Hematopoietic multipotent progenitor cell treated with erythropoietin and hydrocortisone succinate and interleukin-3 and kit ligand, for 6 days (in vitro differentiated cells): ENCODE measurements at places on chromosomes 2 and 18.

DNA sequence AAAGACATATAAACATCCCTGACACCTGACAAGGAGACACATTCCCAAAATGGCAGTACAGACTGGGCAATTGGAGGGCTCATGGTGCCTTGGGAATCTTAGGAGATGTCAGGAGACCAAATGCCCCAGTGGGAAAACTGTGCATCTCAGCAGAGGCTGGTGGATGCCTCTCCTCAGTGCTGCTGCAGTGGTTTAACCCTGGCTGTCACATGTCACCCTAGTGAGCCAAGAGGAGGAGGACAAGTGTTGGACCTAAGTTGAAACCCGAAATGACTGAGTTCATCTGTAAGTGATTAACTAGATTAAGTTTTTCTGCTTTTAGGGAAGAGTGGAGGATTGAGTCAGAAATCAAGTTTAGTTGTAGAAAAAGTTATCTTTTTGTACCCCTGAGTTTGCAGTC is 5.2 kb upstream of the NAGK start:
- no peak for DNase-seq

DNA sequence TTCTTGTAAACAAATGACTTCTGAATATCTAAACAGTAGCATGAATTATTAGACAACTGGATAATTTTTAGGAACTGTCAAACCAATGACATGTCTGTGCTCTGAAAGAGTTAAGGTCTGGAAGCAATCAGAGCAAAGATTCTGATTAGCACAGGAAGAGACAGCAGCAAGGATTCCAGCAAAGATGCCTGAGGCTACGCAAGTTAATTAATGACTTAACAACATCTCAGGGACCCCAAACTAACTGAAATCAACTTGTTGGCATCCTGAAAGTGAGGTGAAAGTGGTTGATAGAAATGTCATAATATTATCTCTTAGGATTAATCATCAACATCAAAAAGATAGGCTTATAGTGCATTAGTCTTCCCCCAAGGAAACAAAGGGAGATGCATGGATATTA is 123.3 kb upstream of the TMEM200C start:
- DNase-seq = no peak

DNA sequence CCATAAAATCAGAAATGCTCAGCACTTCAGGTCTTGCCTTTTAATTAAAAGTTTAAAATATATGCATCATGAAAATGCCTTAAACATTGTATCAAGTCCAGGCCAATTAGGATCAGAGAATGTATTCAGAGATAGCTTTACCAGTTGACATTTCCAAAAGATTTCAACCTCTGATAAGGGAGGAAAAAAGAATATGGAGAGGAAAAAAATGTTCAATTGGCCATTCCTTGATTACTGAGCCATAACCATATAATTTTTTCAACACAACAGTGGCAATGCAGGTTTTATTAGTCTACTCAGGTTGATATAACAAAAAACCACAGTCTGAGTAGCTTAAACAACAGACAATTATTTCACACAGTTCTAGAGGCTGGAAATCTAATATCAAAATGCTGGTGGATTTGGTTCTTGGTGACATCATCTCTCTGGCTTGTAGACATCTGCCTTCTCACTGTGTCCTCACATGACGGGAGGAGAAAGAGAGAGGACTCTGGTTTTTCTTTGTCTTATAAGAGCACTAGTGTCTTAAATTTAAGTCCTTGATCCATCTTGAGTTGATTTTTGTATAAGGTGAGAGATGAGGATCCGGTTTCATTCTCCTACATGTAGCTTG is 111.9 kb downstream of the IRS1 start:
- no peak for DNase-seq

DNA sequence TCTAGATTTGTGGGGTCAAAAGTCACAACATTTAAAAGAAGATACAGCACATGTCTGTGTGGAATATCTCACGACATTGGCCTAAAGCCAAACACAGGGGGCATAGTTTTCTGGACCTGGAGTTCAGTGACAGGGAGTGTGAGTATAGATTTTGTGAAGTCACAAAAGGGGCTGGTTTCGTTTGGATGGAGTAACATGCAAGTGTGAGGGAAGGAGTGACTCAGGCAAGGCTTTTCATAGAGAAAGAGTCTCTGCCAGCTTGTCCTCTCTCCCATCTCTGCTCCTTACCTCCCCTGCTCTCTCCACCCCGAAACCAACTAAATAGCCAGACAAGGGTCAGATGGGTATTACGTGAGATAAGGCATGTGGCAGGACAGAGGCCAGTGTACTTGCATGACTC is 3.7 kb upstream of the EPAS1 start:
- DNase-seq = no peak

DNA sequence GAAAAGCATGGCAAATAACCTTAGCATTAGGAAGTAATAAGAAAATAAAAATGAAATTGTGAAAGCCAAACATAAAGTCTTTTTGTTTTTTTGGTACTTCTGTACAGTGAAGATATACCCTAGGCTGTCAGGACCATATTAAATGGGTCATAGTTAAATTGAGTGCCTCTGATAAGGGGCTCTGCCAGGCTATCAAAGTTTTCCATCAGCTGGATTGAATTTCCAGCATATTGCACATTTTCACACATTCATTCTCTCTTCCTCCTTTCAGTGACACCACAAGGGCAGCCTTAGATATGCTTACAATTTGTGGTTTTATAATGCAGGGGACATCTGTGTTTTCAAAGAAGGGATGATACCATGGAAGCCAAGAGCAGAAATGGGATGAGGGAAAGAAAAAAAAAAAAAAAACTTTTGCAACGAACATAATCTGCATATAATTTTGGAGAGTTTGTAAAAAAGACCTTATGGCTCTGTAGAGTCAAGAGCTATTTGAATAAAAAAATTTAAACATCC is 109.3 kb upstream of the LYPD1 start:
- no peak for DNase-seq

DNA sequence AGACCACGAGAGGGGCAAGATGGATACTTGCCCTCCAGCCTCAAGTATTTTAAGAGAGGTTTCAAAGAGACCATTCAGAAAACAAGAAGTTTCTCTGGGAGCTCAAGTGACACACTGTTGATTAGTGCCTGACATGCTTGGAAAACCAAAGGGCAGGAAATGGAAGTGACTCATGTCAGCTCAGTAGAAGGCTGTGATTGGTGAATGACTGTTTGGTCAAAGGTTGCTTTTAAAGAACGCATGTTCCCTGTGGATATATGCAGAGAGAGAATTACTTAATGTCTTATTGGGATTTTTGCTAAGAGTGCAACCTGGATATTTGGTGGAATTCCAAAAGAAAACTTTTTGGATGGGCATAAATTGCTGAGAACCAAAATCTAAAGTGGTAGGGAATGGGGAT is 549.9 kb downstream of the XIRP2 start:
- DNase-seq = no peak

- no peak for DNase-seq
Measured at GRCh38 chr18:66510357-66511045, 93.4 kb downstream of the CDH19 start.

GRCh38 chr2:136809998-136810397 is 44.7 kb downstream of the THSD7B start:
- no peak for DNase-seq

DNA sequence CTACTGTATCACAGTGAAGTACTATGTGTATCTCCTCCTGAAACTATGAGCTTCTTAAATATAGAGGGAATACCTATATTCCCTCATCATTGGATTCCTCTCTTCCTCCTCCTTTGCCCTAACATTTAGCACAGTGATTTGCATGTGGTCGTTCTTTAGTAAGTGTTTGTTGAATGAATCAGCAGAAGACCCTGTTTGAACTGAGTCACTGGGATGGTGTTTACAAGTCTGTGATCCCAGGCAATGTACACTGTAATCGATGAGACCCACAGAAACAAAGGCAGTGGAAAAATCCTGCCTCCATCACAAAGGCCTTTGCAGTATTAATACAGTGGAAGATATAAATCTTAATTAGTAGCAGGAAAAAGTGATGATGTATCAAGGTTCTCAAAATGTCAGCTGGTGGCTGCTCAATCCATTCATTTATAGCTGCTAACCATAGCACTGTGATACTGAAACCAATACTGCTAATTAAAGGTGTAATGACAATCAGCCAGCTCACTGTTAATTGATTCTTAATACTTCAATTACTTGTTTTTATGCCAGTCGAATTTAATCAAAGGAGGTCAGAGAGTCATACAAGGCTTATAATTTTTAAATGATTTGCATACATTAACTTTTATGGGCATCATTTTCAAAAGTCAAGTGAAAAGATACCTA is 20.8 kb upstream of the MYO3B start:
- no peak for DNase-seq

- DNase-seq = no peak
Measured at GRCh38 chr2:215352602-215353001, 40.7 kb downstream of the ATIC start.

GRCh38 chr2:150274108-150274507 is 213.4 kb downstream of the RND3 start:
- no peak for DNase-seq

- no peak for DNase-seq
Measured at GRCh38 chr2:168286535-168286934, 39.1 kb upstream of the STK39 start.

GRCh38 chr2:239644011-239644410 is 243.2 kb upstream of the HDAC4 start:
- DNase-seq = peak; percentile 28

GRCh38 chr2:223618172-223619035 is 16.2 kb upstream of the SCG2 start:
- DNase-seq = no peak

GRCh38 chr2:130821867-130822266 is 14.8 kb upstream of the ARHGEF4 start:
- no peak for DNase-seq

GRCh38 chr2:191321861-191322662 is 76.9 kb downstream of the MYO1B start:
- peak; percentile 69 for DNase-seq

- no peak for DNase-seq
Measured at GRCh38 chr18:23648456-23648855, 14.3 kb downstream of the ANKRD29 start.

GRCh38 chr2:186559848-186560247 is 30.0 kb upstream of the ITGAV start:
- DNase-seq = no peak

DNA sequence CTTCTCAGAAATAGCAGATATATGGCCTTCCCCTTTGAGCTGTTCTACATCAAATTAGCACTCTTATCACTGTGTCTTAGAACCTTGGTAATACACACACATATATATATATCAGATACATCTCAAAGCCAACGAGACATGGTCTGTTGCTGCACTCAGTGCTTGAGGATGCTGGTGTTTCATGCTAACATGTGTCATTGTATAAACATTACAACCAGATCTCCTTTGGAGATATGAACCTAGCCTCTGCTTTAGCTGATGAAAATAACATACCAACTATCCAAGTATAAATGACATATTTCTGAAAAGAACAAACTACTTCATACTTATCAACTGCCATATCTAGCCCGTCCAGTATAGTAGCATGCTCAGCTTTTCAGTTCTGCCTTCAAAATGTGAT is 226.7 kb upstream of the HNRNPA3 start:
- no peak for DNase-seq

GRCh38 chr2:120675460-120676130 is 60.1 kb upstream of the GLI2 start:
- DNase-seq = peak; percentile 64

GRCh38 chr2:14723684-14724083 is 91.2 kb downstream of the LRATD1 start:
- no peak for DNase-seq

GRCh38 chr18:43970656-43971055 is 693.4 kb upstream of the SYT4 start:
- no peak for DNase-seq

DNA sequence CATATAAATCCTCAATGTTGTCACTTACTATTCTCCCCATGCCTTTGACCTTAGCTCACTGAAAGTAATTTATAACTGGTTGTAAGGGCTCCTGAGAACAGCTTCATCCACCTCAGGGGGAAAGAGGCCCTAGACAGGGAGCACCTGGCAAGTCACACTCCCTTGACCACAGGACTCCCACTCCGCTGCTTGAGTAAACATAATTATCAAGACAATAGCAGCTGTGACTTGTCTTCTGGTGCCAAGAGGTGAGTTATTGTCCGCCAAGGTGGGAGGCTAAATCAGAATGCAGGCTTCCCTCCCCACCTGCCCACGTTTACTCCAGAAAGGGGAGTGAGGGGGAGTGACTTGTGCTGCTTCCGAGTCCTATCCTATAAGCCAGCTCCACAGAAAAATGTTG is 230.6 kb upstream of the LRATD1 start:
- DNase-seq = no peak

DNA sequence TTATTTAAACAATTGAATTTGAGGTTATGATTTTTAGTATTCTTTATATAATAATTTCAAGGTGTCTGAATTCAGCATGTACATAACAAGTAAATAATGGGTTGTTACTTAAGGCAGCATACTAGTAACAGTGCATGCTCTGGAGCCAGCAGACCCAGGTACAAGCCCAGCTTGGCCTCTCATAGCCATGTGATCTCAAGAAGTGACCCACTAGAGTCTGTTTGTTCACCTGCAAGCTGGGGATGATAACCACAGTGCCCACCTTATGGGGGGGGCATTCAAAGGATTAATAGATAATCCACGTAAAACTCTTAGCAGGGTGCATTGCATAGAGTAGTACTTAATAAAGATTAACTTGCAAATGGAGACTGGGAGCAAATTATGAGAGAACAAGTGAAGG is 163.6 kb downstream of the TRABD2A start:
- DNase-seq = no peak

DNA sequence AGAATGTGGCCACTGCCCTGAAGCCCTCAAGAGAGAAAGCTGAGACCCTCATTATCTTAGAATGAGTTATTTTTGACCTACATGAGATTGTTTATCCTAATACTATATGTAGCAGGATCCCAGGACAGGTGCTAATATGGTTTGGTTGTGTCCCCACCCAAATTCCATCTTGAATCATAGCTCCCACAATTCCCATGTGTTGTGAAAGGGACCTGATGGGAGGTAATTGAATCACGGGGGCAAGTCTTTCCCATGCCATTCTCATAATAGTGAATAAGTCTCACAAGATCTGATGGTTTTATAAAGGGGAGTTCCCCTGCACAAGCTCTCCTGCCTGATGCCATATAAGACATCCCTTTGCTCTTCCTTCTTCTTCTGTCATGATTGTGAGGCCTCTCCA is 76.8 kb downstream of the CCBE1 start:
- DNase-seq = no peak

- DNase-seq = no peak
Measured at GRCh38 chr2:23679044-23679443, 247.9 kb downstream of the ATAD2B start.

DNA sequence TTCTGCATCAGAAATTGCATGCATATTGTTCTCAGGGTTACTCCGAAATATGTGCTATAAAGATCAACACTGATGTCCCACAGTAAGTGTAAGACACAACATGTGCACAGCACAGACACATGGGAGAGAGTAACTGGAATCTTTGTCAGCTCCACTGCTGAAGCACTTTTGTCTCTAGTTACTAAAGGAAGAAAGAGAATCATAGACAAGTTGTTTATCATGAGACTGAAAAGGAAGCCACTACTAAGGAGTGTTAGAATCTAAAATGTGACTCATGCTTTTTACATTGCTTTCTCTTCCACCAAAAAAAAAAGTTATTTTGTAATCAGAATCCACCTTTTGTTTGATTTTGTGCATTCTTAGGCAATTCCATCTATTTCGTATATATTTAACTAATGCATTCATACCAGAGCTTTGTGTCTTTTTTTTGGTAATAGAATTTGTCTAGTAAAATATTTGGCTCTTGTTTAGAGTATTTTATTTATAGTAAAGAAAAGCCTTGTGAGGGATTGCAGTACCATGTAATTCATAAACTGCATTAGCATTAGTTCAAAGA is 502.4 kb downstream of the FBXO15 start:
- no peak for DNase-seq

GRCh38 chr18:62902776-62903175 is 187.4 kb downstream of the PHLPP1 start:
- DNase-seq = no peak
